GM23248 (cell line): ENCODE measurements at places on chromosomes 7 and 10. TPM values are rescaled to one million over a fixed set of nuclear protein-coding genes. Genes with fewer than 3 reads are reported as not detected.

KLF14 gene
- polyA plus RNA-seq: 0.24 and 0.25 TPM in 2 replicates

ERVW-1 gene
- not detected in 2 replicates for polyA plus RNA-seq

ANKRD30A gene
- not detected in 2 replicates for polyA plus RNA-seq

OR6B1 gene
- polyA plus RNA-seq: not detected in 2 replicates

OPALIN gene
- polyA plus RNA-seq: not detected in 2 replicates

BTBD16 gene
- not detected in 2 replicates for polyA plus RNA-seq

HOXA4 gene
- polyA plus RNA-seq: 3.1 and 3.3 TPM in 2 replicates

PNLIPRP3 gene
- not detected in 2 replicates for polyA plus RNA-seq

GRCh38 chr7:32256811-32257210 is 186.6 kb upstream of the PDE1C start:
- H3K4me1 ChIP-seq: no peaks in the 10 kb centered on the region
- H3K36me3 ChIP-seq: no peaks in the 10 kb centered on the region
- no peak overlapping the region for H3K27ac ChIP-seq
- no peak overlapping the region for H3K4me3 ChIP-seq

DNA sequence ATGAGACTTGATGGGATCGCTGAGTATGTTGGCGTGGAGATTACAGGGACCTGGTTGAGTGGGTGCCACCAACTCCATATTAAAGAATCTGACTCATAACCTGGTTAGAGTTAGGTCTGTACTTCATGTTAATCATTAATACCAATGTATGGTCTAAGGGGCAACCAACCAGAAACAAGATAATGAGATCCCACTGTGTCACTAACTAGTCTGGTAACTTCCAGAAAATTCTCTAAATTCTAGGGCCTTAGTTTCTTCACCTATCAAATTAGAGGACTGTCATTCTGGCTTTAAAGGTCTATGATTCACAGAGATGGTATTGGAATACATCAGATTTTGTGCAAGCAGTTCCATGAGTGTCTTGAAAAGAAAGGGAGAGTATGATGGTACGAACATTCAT is 102.2 kb downstream of the SNX10 start:
- H3K4me1 ChIP-seq: no peaks in the 10 kb centered on the region
- no peak overlapping the region for H3K4me3 ChIP-seq
- no peak overlapping the region for H3K27ac ChIP-seq

DNA sequence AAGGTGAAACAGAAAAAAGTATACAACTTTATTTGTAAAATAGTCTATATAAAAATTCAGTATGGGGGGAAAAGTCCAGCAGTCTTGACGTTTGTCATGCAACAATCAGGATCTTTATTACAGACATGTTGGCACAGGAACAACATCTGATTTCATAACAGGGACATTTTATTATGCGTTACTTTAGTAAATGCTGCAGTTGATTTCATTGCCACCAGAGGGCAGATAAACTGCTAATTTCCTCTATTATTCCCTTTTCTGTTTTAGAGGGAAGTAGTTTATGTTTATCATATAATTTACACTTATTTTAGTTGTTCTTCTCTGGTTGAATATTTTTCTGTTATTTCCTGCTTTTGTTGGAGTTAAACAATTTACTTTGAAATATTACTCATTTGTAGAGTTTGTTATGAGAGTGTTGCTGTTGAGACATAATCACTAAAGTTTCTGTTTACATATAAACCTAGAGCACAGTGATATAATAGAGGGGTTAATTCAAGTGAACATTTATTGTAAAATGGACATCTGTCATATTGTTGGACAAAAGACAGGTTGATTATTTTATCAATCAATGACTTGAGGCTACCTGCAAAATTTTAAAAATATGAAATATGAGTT is 3.3 kb downstream of the PLXDC2 start:
- no peak overlapping the region for H3K27ac ChIP-seq
- DNase-seq: peak; percentile 65
- peaks cover 34% of the 10 kb centered on the region for H3K27me3 ChIP-seq
- H3K4me3 ChIP-seq: no peak overlapping the region
- no peaks in the 10 kb centered on the region for H3K36me3 ChIP-seq

DNA sequence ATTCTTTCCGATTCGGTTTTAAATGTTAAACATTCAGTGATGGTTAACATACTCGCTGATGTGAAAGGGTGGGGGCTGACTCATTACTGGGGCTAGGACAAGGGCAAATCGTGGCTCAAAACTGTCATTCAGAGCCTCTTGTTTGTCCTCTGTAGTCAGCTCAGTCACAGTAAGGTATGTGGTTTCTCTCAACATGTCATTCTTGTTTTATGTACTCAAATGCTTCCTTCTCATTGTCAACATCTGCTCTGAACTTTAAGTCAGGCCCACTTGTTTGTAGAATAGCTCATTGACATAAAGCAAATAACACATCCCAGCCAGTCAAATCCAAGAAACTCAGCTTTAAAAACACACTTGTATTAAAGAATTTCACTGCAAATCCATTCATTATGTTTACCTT is 7.3 kb downstream of the SLC16A9 start:
- H3K27me3 ChIP-seq: peaks cover 4% of the 10 kb centered on the region; the same call in 1 of the 2 replicates
- no peak overlapping the region for H3K27ac ChIP-seq
- no peak for DNase-seq
- H3K4me1 ChIP-seq: no peaks in the 10 kb centered on the region

GRCh38 chr10:74190494-74190893 is 39.5 kb downstream of the ADK start:
- no peaks in the 10 kb centered on the region for H3K36me3 ChIP-seq
- peak overlapping the region; percentile 84 for H3K27ac ChIP-seq
- peaks cover 43% of the 10 kb centered on the region for H3K4me1 ChIP-seq

GRCh38 chr10:69800109-69800508 is 1.6 kb upstream of the COL13A1 start:
- no peak overlapping the region for H3K4me3 ChIP-seq
- no peaks in the 10 kb centered on the region for H3K36me3 ChIP-seq
- no peak overlapping the region for H3K27ac ChIP-seq

GRCh38 chr7:85593355-85593754 is 406.5 kb upstream of the SEMA3D start:
- no peak overlapping the region for H3K27ac ChIP-seq
- no peak for DNase-seq
- H3K27me3 ChIP-seq: no peaks in the 10 kb centered on the region
- H3K36me3 ChIP-seq: no peaks in the 10 kb centered on the region

- peak overlapping the region; percentile 37; the same call in 1 of the 2 replicates for H3K27ac ChIP-seq
- H3K27me3 ChIP-seq: no peaks in the 10 kb centered on the region
- peaks cover 15% of the 10 kb centered on the region for H3K4me1 ChIP-seq
- DNase-seq: no peak
Measured at GRCh38 chr7:874031-874749, 2.2 kb upstream of the GET4 start.

DNA sequence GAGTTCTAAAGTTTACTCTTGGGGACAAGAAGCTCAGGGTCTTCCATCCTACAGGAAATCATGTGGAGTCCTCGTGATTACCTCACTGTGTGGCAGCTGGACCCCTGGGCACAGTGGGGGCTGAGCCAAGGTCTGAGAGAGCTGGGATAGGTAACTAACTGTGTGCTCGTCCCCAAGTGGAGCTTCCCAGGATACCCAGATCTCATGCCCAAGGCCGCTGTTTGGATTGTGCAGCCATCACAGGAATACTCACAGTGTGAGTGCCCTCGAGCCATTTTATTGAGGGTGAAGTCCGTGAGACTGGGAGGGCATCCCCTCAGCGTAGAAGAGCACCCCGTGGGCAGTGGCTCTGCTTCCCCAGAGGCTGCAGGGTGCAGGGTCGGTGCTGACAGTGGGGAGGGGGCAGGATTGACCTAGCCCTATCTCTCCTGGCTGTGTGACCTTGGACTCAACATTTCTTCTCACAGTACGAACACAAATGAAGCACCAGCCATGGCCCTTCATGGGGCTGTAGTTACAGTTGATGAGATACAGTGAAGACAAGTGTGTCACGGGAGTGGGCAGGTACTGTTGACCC is 69.6 kb upstream of the LEP start:
- H3K27me3 ChIP-seq: peaks cover 22% of the 10 kb centered on the region
- H3K27ac ChIP-seq: no peak overlapping the region
- no peak overlapping the region for H3K4me3 ChIP-seq
- no peak for DNase-seq

- peak; percentile 34 for DNase-seq
- H3K27ac ChIP-seq: no peak overlapping the region
- no peaks in the 10 kb centered on the region for H3K27me3 ChIP-seq
- no peaks in the 10 kb centered on the region for H3K36me3 ChIP-seq
Measured at GRCh38 chr7:73809467-73809951, 21.3 kb upstream of the CLDN4 start.

DNA sequence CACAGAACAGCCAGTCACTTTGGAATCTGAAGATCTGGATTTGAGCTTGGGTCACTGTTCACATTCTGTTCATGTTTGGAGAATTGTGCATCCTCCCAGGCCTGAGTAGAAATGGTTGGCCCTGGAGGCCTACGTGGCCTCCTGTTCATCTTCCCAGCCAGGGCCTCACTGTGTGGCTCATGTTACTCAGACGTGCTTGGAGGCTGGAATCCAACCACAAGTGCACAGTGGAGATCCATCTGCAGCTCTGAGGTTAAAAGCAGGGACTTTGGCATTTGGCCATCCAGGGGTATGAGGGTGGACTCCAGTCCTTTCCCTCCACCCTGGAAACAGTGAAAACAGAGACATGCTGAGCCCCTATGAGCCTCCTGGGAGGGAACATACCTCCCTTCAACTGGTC is 709.0 kb upstream of the IGFBP3 start:
- H3K36me3 ChIP-seq: no peaks in the 10 kb centered on the region
- no peaks in the 10 kb centered on the region for H3K4me1 ChIP-seq
- no peaks in the 10 kb centered on the region for H3K27me3 ChIP-seq
- no peak overlapping the region for H3K27ac ChIP-seq
- DNase-seq: peak; percentile 23
- no peak overlapping the region for H3K4me3 ChIP-seq

DNA sequence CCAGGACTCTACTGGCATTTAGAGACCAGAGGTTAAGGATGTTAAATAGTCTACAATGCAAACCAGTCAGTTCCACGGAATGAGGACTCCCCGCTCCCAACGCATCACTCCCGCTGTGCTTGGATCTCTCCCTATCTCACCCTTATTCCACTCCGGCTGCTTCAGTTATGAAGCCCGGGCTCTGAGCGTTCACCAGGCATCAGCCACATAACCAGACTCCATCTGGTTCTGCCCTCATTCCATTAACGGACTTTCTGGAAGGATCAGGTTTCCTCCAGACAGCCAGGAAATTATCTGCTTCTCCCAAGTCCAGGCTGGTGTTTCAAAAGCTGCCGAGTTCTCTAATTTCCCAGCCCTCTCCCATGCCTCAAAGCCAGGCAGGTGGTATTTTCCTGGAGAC is 499.3 kb downstream of the GLRX3 start:
- no peaks in the 10 kb centered on the region for H3K4me1 ChIP-seq
- DNase-seq: no peak
- no peaks in the 10 kb centered on the region for H3K36me3 ChIP-seq
- H3K27ac ChIP-seq: no peak overlapping the region
- no peak overlapping the region for H3K4me3 ChIP-seq

DNA sequence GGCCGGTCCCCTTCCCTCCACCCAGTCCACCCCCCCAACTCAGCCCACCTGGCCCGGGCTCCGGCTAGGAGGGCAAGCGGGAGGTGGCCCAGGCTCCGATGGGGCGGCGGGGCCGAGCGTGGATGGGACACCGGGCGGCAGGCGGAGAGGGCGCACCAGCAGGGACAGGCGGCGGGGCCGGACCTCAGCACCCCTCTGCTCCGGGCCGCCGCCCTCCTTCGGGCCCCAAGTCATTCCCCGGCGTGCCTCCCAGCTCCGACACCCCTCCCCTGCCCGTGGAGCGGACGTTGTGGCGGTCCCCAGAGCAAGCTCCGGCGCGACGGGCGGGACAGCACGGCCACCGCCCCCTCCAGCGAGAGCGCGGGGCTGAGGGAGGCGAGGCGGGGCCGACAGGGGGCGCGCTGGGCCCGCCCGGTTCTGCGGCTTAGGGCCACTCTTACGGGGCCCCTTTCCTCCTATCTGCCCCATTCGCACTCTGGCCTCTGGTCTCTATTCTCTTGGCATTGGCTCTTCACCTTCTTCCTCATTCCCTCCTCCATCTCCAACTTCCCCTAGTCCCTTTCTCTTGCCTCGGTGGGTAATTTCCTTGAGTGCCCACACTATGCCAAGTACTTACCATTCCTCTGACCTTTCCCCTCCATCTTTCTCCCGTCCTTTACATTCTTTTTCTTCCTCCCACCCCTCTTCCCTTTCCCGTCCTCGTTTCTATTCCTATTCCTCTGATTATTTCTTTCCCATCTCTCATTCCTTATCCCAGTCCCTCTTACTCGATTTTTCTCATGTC is 701 bp upstream of the GBX1 start:
- H3K36me3 ChIP-seq: no peaks in the 10 kb centered on the region
- peak overlapping the region; percentile 34; the same call in 1 of the 2 replicates for H3K4me3 ChIP-seq
- DNase-seq: peak; percentile 37
- H3K4me1 ChIP-seq: no peaks in the 10 kb centered on the region
- no peak overlapping the region for H3K27ac ChIP-seq

- H3K27me3 ChIP-seq: no peaks in the 10 kb centered on the region
- peak overlapping the region; percentile 68 for H3K27ac ChIP-seq
- H3K36me3 ChIP-seq: no peaks in the 10 kb centered on the region
- peak overlapping the region; percentile 61 for H3K4me3 ChIP-seq
- peaks cover 13% of the 10 kb centered on the region for H3K4me1 ChIP-seq
Measured at GRCh38 chr10:4450981-4451908, 374.8 kb upstream of the AKR1E2 start.

DNA sequence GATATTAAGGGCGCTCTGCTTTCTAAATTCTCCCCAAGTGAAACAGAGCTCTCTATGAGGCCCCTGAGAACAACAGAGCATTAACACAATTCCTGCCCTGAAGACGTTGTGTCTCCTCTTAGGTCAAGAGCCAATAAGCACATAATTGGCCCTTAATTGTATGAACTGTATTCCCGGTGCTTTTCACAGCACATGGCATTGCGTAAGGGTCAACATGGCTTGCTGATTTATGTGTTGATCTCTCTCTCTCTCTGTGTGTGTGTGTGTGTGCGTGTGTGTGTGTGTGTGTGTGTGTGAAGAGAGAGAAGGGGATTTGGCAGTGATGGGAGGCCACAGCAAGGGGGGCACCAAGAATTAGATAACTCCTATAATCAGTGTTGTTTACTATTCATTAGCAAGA is 40.5 kb downstream of the LYZL1 start:
- H3K27ac ChIP-seq: no peak overlapping the region
- no peaks in the 10 kb centered on the region for H3K36me3 ChIP-seq
- H3K4me3 ChIP-seq: no peak overlapping the region
- H3K27me3 ChIP-seq: peaks cover 23% of the 10 kb centered on the region; the same call in 1 of the 2 replicates
- peak; percentile 34 for DNase-seq

DNA sequence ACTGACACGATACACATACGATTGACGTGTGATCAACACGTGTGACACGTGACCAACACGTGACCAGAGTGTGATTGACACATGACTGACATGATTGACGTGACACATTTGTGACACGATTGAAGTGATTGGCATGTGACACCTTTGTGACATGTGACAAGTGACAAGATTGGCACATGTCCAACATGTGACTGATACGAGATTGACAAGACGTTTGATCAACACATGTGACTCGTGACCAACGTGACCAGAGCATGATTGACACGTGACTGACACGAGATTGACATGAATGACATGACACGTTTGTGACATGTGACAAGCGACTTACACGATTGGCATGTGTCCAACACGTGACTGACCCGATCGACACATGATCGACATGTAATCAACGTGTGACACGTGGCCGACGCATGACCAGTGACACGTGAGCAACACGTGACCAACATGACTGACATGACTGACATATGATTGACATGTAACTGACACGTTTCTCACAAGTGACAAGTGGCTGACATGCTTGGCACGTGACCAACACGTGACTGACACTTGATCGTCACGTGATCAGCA is 22.0 kb downstream of the CRPPA start:
- no peaks in the 10 kb centered on the region for H3K36me3 ChIP-seq
- H3K4me1 ChIP-seq: no peaks in the 10 kb centered on the region
- DNase-seq: peak; percentile 22
- no peak overlapping the region for H3K4me3 ChIP-seq
- H3K27ac ChIP-seq: no peak overlapping the region

GRCh38 chr10:125639846-125640245 is 43.1 kb downstream of the TEX36 start:
- H3K4me1 ChIP-seq: no peaks in the 10 kb centered on the region
- DNase-seq: peak; percentile 15
- H3K36me3 ChIP-seq: no peaks in the 10 kb centered on the region
- H3K27me3 ChIP-seq: peaks cover 33% of the 10 kb centered on the region
